Immature natural killer cell (primary cell): ENCODE measurements at places on chromosomes 7 and 10. TPM values are rescaled to one million over a fixed set of nuclear protein-coding genes. Genes with fewer than 3 reads are reported as not detected.

- H3K36me3 ChIP-seq, result no peaks in the 10 kb centered on the region
- H3K4me1 ChIP-seq, result peaks cover 20% of the 10 kb centered on the region
- no peak overlapping the region for H3K4me3 ChIP-seq
- no peak overlapping the region for H3K27ac ChIP-seq
- no peak for DNase-seq
These were observed 12.5 kb upstream of the ZNF487 start for GRCh38 chr10:43424416-43424815.

DNA sequence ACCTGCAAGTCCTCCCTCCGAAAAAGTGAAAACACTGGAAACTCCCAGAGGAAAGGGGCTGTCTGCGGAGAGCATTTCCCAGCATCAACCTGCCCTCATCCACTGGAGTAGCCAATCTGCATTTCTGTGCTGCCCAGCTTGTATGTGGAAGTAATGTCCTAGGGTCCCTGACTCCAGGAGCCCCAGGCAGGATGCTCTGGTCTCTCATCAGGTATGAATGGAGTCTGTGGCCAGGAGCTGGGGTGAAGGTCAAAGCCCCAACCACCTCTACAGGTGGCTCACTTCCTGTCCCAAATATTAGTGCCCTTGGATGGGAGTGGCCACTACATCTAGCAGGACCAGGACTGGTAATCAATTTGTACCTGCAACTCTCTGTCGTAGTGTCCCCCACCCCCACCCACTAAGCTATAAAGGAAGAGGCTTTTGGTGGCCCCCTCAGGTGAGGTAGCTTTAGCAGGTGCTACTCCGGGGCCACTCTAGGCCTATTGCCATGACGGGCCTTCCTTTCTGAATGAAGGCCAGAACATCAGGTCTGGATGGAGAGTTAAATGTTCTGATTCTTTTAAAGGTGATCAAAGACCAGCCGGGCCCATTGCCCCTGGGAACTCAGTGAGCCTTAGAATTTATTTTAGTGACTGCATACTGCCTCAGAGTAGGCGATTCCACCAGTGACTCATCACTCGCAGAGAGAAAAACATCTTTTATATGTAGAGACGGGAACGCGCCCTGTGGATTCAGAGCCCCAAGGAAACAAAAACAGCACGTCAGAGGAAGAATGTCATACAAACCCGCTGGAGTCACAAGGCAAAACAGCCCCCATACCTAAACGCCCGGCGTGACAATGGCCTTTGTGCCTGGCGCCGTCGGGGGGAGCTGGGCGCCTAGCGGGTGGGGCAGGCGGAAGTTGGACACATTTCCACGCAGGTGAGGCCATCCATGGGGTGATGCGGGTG lies 13.0 kb downstream of the EN2 start:
- no peak overlapping the region for H3K4me3 ChIP-seq
- H3K4me1 ChIP-seq, result no peaks in the 10 kb centered on the region
- H3K27me3 ChIP-seq, result peaks cover 44% of the 10 kb centered on the region
- no peak for DNase-seq

DNA sequence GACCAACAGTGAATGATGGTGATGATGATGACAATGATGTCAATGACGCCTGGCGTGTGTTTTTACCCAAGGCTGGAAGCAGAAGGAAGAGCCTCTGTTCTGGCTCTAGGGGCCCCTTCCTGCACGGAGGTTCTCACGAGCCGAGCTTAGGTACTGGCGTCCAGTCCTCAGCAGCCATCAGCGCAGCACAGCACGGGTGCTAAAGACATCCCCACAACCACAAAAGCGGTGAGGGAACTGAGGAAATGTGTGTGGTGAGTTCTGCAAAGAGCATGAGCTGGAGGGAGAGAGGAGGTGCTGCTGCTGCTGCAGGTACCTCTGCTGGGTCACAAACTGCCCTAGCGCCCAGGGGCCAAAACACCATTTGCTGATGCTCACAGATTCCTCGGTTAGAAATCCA lies 81.6 kb downstream of the SFMBT2 start:
- peaks cover 21% of the 10 kb centered on the region for H3K36me3 ChIP-seq
- peaks cover 3% of the 10 kb centered on the region for H3K27me3 ChIP-seq
- peak; percentile 26 for DNase-seq
- peak overlapping the region; percentile 75 for H3K4me3 ChIP-seq
- H3K27ac ChIP-seq, result peak overlapping the region; percentile 25
- peaks cover 49% of the 10 kb centered on the region for H3K4me1 ChIP-seq

DNA sequence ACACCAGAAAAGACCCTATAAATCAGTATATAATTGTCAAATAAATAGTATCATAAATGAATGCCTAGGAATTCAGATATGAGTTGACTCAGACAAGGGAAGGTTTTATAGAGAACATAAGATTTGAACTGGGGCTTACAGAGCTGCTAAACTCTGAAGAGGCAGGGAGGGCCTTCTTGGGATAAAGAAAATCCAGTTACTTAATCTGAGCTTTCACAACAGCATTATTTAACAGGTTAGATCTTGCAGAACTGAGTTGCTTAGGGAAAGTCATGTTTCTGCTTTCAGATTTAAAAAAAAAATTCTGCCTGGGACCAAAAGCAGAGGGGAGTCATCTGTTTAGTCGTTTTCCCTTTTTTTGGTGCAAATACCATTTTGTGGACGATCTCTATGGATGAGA lies 594.8 kb upstream of the FZD8 start:
- H3K36me3 ChIP-seq, result no peaks in the 10 kb centered on the region
- no peak overlapping the region for H3K4me3 ChIP-seq
- no peak overlapping the region for H3K27ac ChIP-seq
- no peaks in the 10 kb centered on the region for H3K4me1 ChIP-seq
- DNase-seq, result no peak

DNA sequence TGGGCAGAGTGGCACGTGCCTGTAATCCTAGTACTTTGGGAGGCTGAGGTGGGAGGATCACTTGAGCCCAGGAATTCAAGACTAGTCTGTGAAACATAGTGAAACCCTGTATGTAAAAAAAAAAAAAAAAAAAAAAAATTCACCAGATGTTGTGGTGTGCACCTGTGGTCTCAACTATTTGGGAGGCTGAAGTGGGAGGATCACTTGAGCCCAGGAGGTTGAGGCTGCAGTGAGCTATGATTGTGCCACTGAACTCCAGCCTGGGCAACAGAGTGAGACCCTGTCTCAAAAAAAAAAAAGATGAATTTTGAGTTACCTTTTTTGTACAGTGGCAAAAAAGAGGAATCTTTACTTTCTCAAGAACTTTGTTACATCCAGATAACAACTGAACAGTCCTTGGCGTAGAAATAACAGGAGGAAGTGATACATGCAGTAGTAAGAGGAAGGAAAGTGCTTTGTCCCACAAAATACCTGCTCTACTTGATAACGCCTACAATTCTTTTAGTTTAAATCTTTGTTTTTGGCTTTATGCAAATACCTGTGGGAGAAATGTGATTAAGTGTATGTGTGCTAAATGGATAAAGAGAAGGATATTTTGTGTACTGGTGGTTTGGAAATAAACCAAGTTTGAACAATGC lies 29.3 kb downstream of the SPAG6 start:
- H3K27ac ChIP-seq, result no peak overlapping the region
- peaks cover 5% of the 10 kb centered on the region for H3K27me3 ChIP-seq
- no peaks in the 10 kb centered on the region for H3K4me1 ChIP-seq
- H3K36me3 ChIP-seq, result no peaks in the 10 kb centered on the region
- DNase-seq, result no peak

GRCh38 chr10:24383681-24384106 lies 174.8 kb downstream of the KIAA1217 start:
- no peak overlapping the region for H3K4me3 ChIP-seq
- DNase-seq, result no peak
- no peaks in the 10 kb centered on the region for H3K4me1 ChIP-seq
- no peaks in the 10 kb centered on the region for H3K36me3 ChIP-seq

GRCh38 chr7:15199482-15199881 lies 296.9 kb upstream of the DGKB start:
- no peaks in the 10 kb centered on the region for H3K36me3 ChIP-seq
- no peak overlapping the region for H3K27ac ChIP-seq
- no peak for DNase-seq
- H3K4me1 ChIP-seq, result no peaks in the 10 kb centered on the region
- no peak overlapping the region for H3K4me3 ChIP-seq

DNA sequence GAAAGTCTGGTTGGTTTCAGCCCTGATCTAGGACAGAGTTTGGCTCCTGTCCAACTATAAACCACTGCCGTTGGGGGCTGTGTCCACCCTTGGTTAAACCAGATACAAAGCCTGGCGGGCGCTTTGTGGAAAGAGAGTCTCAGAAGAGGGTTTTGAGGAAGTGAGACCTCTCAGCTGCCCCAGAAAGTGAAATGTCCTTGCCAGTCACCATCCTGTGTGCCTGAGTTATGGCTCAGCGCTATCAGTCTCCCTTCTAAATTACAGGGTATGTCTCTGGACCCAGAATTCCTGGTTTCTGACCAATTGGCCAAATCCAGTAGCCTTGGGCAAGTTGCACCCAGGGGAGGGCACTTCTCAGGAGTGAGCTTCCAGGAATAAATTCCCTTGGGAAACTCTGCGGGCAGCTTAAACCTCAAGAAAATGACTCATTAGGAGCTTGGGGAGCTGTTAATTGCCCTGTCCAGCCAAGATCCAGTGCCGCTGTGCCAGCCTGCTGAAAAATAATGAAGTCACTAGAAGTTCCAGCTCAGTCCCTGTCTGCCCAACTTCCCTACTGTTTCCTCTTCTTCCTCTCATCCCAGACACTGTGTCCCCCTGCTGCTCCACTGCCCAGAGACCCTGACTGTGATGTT lies 66.7 kb upstream of the PDZD8 start:
- H3K27ac ChIP-seq, result no peak overlapping the region
- DNase-seq, result no peak
- no peaks in the 10 kb centered on the region for H3K4me1 ChIP-seq
- H3K27me3 ChIP-seq, result peaks cover 6% of the 10 kb centered on the region
- no peaks in the 10 kb centered on the region for H3K36me3 ChIP-seq
- no peak overlapping the region for H3K4me3 ChIP-seq

- no peaks in the 10 kb centered on the region for H3K4me1 ChIP-seq
- H3K27me3 ChIP-seq, result no peaks in the 10 kb centered on the region
- no peaks in the 10 kb centered on the region for H3K36me3 ChIP-seq
- no peak overlapping the region for H3K4me3 ChIP-seq
These were observed 183.9 kb upstream of the MBL2 start for GRCh38 chr10:52956461-52956860.

DNA sequence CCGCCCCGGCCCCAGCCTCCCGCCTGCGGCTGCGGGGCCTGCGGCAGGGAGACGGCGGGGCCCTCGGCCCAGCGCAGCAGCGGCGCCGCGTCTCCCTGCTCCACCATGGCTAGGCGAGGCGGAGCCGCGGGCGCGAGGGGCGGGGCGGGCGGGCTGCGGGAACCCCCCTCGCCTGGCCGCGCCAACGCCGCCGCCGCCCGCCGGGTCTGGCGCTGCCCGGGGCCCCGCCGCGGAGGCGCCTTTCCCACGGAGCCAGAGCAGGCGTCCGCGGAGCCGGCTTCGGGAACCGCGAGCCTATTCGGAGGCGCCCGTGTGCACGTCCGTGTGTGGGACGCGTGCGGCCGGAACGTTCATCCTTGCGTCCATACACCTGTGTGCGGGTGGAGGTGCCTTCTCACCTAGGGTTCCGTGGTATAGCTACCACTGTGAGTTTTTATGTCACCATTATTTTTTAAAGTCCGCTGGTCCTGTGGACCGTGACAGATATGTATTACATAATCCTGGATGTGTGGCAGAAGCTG lies at the start of gene DENND11:
Gene DENND11, minus strand, starts transcription at position 120 of the 521 bp plus-strand sequence. Its CDS starts 13 bp downstream, at position 107.
- DNase-seq, result peak; percentile 70
- peak within 1 kb of the TSS; percentile 91 for H3K4me3 ChIP-seq
- H3K36me3 ChIP-seq, result no peaks in the 10 kb centered on the region
- H3K27me3 ChIP-seq, result peaks cover 19% of the 10 kb centered on the region
- H3K27ac ChIP-seq, result peak within 1 kb of the TSS; percentile 68
- H3K4me1 ChIP-seq, result peaks cover 50% of the 10 kb centered on the region

DNA sequence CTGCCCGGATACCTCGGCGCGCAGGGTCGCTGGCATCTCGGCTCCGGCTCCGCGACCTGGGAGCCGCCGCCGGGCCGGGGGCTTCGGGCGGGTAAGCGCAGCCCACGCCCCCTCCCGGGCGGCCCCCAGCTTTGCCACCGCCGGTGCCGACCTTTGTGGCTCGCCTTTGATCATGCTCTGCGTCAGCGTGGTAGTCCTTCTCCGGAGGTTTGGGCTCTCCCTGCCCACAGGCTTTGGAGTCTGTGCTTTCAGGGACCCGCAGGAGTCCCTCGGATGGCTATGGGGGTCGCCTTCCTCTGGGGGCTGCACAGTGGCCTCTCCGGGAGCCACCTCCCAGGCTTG lies 7.3 kb downstream of the ATP6V1F start:
- no peak overlapping the region for H3K27ac ChIP-seq
- peaks cover 2% of the 10 kb centered on the region for H3K27me3 ChIP-seq
- peaks cover 23% of the 10 kb centered on the region for H3K4me1 ChIP-seq
- no peak for DNase-seq

GRCh38 chr7:117118579-117119180 lies 165.4 kb downstream of the ST7 start:
- H3K27me3 ChIP-seq, result no peaks in the 10 kb centered on the region
- H3K27ac ChIP-seq, result peak overlapping the region; percentile 26
- H3K4me1 ChIP-seq, result no peaks in the 10 kb centered on the region
- H3K4me3 ChIP-seq, result no peak overlapping the region
- H3K36me3 ChIP-seq, result no peaks in the 10 kb centered on the region

GRCh38 chr7:19290968-19291367 lies 145.7 kb upstream of the FERD3L start:
- H3K4me3 ChIP-seq, result no peak overlapping the region
- no peak overlapping the region for H3K27ac ChIP-seq
- H3K36me3 ChIP-seq, result no peaks in the 10 kb centered on the region

GRCh38 chr10:66349726-66350125 lies 576.1 kb upstream of the LRRTM3 start:
- H3K27me3 ChIP-seq, result no peaks in the 10 kb centered on the region
- no peaks in the 10 kb centered on the region for H3K4me1 ChIP-seq
- no peak overlapping the region for H3K4me3 ChIP-seq
- H3K27ac ChIP-seq, result no peak overlapping the region
- no peak for DNase-seq

DNA sequence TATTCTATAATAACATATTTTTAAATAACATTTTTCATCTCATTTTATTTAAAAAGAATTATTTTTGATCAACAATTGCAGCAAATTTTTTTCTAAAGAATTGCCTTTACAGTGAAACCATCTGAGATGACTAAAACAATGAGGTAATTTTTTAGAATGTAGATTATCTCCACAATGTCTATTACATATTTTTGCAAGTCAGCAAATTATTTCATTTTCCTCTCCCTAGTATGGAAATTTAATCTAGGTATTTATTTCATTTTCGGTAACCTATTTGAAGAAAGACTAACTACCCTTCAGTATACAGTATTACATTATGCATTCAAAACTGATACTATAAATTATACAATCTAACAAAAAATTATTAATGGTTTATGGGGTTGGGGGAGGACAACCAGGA lies 213.2 kb upstream of the SP4 start:
- DNase-seq, result no peak
- H3K36me3 ChIP-seq, result no peaks in the 10 kb centered on the region
- no peak overlapping the region for H3K4me3 ChIP-seq

Gene ECHDC3
- polyA plus RNA-seq, result 0.77 TPM

Gene ST8SIA6
- 16.4 TPM for polyA plus RNA-seq

Gene ATRNL1
- polyA plus RNA-seq, result not detected

Gene LIPN
- not detected for polyA plus RNA-seq

Gene OR2F1
- polyA plus RNA-seq, result not detected

Gene HYAL4
- not detected for polyA plus RNA-seq

Gene WIPF3
- polyA plus RNA-seq, result not detected

Gene INA
- polyA plus RNA-seq, result not detected

Gene GIMAP8
- polyA plus RNA-seq, result 5.0 TPM

Gene TFR2
- 0.85 TPM for polyA plus RNA-seq

Gene ZPBP
- not detected for polyA plus RNA-seq
